GDM1 (cell line): ENCODE measurements at places on chromosomes 1 and 21.

GRCh38 chr1:15402809-15403450, 6.8 kb upstream of the EFHD2 start:
- no peak for DNase-seq

DNA sequence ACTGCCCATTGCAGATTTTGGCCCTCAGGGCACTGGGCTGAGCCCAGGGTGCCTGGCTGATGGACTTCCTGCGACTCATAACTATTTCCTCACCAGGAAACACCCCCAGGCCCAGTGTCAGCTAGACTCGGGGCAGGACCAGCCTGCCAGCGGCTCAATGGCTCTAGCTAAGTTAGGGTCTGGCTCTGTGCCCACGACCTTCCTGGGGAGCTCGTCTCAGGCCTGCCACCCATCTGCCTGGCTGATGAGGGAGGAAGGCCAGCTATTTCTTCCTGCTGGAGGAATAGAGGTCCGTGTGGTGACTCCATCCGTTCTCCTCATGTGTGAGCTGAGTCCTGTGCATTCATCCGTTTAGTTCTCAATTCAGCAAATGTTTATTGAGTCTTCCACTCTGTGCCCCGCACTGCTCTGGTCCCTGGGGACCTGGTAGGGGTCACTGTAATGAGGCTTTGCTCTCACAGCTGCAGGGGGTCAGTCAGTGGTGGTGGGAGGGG, 44.5 kb downstream of the KIRREL1 start:
- DNase-seq, result no peak

DNA sequence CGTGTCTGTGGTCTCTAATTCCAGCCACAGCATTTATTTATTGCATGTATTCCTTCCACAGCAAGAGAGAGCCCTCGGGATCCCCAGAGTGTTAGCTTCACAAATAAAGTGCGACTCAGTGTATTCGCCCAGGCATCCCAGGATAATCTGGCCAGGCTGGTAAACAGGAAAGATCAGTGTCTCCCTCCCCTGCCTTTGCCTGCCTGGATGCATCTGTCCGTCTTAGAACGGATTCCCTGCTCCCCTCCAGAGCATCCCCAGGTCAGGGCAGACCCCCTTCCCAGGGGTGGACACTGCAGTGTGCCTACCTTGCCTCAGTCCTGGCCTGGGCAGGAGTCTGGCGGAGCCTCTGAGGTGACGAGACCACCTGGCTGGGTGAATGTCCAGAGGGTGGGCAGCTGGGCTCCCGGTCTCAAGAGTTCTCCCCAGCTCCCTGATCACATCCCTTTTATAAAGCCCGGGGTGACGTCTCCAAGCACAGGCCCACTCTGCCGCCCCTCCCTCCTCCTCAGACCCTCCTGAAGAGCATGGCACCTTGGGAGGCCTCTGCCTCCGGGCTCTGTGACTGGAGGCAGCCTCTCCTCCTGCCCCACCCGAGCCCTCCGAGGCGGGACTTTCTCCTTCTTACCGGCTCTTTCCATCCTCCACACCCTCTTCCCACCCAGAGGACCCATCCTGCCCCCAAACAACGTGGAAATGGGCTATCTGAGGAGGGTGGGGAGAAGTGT, at the start of gene KISS1:
Gene KISS1, minus strand, starts transcription at position 424 of the 728 bp plus-strand sequence. CDS start 3,615 bp downstream, outside the sequence.
- DNase-seq, result no peak

DNA sequence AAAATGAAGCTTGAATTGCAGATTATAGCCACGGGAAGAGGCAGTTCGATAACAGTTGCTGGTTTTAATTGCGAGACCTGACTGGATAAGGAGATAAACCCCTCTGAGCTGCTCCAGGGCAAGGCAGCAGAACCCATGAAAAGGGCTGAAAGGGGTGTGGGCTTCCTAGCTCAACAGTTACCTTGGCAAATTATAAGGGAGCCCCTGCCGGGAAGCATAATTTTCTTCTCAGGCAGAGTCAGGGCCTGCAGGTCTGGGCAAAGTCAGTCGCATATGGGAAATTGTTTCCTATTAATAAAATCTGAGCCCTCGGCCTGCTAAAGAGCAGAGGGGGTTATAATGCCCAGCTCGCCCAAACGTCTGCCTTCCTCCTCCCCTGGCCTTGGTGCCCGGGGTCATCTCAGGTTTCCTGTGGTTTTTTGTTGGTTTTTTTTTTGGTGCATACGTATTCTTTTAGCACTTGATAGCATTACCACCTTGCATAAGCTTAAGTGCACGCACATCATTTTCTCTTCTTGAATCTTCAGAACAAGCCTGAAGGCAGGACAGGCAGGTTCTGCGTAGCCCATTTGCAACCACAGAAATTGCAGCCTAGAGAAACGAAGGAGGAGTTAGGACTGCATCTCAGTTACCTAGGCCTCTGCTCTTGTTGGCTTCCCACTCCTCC, 33.9 kb upstream of the SELENON start:
- DNase-seq, result no peak

GRCh38 chr1:15803380-15803779, 4.1 kb downstream of the UQCRHL start:
- DNase-seq, result no peak

- DNase-seq, result no peak
These were observed 54.4 kb downstream of the NIBAN1 start for GRCh38 chr1:184919892-184920291.

GRCh38 chr1:159653201-159653600, 61.2 kb downstream of the CRP start:
- no peak for DNase-seq

DNA sequence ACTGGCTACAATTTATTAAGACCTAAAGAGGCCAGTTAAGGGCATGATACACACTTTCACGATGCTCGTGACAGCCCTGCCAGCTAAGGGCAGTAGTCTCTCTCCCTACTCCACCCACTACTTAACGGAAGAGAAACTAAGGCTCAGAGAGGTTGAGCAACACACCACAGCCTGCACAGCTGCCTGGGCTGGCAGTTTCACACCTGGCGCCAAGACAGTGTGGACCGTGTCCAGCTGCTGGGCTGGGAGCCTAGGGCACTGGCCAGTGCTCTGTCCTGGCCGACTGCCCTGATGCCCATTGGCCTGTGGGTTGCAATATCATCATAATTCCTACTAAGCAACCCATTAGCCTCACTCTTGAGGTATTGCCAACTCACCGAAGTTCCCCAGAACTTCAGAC, 27.6 kb downstream of the TENT5C start:
- DNase-seq, result no peak

- no peak for DNase-seq
These were observed 119.6 kb downstream of the UBE2U start for GRCh38 chr1:64323054-64323453.

DNA sequence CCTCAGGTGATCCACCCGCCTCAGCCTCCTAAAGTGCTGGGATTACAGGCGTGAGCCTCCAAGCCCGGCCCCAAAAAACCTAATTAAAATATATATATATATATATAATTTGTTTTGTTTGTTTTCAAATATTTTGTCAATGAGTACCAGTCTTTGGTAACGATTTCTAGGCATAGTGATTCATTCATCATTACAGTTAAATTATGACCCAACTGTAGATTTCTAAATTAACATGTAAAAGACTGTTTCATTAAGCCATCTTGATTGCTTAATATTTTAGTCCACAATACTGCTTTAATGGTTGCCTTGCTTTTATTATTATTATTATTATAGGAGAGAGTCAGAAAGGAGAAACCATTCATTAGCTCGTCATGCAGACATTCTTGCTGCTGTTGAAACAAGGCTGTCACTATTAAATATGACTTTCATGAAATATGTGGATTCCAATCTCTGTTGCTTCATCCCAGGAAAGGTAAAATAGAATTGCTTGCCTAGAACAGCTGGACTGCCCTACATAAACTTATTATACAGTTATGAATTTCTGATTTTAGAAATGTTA, 19.9 kb downstream of the FBXO28 start:
- no peak for DNase-seq

DNA sequence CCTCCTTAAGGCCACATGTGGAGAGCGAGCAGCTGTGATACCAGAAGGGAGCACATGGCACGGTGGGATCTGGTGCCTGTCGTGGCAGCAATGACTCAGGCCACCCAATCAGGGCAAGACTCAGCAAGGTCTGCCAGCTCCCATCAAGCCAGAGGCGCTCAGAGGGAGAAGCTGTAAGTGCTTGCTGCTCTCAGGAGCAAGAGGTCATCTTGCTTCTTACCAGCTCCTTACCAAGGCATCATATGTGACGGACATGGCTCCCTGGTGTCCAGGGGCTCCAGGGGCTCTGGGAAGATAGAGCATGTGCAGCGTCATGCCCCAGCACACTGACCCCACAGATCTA, 72.9 kb downstream of the ITPKB start:
- no peak for DNase-seq

DNA sequence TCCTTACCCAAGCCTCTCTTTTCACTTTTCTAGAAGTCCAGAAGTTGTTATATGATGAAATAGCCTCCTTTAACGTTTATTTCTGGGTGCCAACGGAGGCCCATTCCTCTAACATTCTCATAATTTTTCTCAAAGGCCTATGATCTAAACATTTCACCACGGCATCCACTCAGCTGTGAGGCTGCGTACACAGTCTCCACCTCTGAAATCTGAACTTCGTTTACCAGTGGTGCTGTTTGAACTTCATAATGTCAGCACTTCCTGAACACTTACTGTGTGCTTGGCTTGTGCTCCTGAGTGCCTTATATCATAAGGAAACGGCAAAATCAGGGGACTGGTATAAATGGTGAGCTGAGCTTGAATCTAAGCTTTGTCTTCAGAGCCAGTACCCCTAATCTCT, 12.0 kb upstream of the RBP7 start:
- no peak for DNase-seq

- no peak for DNase-seq
These were observed 61.8 kb upstream of the SYT6 start for GRCh38 chr1:114215436-114215835.

DNA sequence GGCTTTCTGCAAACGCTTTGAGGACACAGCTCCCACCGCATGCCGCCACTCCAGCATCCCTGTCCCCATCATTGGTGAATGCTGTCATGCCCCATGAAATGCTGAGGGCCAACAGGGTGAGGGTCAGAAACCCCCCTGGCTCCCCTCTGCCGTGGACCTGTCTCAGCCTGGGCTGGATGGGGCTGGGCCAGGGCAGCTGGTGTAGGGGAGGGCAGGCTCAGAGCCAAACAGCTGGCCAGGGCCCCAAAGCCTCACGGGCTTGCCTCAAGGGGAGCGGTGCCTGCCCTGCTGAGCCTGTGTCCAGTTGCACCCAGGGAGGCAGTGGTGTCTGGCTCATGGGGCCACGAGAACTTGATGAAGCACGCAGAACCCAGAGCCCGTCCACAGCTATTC, 49.7 kb downstream of the S100B start:
- no peak for DNase-seq

- no peak for DNase-seq
These were observed 100.3 kb downstream of the GRIK3 start for GRCh38 chr1:36934061-36934460.

DNA sequence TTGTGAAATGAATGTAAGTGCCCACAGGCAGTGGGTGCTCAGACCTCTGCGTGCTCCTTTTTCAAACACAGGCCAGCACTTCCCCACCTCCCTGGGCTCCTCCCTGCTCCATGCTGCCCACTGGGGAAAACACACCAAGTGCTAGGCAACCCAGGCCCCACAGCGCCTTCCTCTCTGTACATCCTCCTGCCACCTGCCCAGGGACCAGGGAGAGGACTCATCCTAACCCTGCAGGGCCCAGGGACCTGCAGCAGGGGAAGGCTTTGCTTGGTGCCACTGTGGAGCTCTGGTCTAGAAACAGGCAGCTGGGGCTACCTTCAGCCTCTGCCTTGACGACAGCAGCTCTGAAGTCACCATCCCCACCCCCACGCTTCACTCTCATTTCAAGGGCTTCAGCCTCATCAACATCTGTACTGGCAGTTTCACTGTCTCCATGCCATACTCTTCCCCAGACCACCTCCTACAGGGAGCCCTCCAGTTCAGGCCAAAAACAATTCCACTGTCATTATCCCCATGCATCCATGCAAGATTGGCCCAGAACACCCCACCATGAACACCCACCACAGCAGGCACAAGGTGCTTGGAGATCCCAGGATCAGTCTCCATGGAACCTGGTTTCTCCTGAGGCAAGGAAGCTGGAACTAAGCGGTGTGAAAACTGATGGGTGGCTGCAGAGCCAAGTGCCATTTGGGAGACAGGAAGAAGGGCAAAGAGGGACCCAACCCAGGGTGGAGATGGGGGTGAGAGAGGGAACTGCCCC, 1.1 kb downstream of the IGSF8 start:
- no peak for DNase-seq

DNA sequence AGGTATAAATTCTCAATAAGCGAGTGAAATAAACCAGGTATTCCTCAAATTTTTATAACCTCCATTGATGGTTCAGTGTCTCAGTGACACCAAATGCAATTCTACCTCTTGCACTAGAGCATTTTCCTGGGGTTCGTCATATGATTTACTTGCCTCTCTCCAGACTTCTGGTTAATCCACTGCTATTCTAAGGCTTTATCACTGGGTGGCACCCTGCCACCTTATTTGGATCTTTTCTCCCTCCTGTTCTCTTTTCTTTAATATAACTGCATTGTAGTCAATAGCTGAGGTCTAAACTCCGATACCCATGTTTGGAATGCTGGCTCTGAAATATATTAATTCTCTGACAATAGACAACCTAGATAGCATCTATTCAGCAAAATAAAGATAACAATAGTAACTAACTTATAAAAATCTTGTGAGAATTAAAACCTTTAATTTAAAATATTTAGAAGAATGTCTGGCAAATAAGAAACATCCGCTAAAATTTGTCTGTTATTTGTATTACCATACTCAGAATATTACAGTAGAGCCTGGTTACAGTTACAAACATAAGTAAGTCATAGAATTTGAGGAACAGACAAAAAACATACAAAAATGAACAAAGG, 436.4 kb downstream of the PLA2G4A start:
- peak; percentile 17 for DNase-seq

GRCh38 chr21:42220138-42220701, 1.3 kb downstream of the ABCG1 start:
- DNase-seq, result peak; percentile 83

- no peak for DNase-seq
These were observed 37.4 kb downstream of the CLCC1 start for GRCh38 chr1:108925920-108926319.
